Progenitor cell of endocrine pancreas (in vitro differentiated cells): ENCODE measurements at places on chromosomes 7 and 10.

DNA sequence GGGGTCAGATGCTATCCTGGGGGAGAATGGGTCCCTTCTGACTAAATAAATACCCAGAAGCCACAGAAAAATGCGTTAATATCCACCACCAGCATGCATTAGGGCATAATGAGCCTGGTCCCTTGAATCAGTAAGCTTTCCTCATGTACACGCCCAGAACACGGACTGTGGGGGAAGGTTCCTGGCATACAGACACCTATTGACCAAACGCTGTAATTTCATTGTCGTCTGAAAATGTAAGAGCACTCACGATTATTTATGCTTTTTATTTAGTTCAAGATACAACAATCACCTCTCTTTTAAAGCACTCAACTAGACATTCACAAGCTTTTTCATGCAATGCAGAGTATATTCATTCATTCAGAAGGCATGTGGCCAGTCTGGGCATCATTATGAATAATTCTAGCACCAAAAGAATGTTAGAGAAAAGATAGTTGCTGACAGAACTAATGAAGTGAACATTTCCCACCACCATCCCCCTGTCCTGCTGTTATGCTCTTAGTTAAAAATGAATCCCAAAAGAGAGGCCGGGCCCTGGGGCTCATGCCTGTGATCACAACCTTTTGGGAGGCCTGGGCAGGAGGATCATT lies 101.0 kb downstream of the SVIL start:
- DNase-seq: no peak

- no peak for DNase-seq
Measured at GRCh38 chr7:158289231-158289630, 298.4 kb downstream of the PTPRN2 start.

DNA sequence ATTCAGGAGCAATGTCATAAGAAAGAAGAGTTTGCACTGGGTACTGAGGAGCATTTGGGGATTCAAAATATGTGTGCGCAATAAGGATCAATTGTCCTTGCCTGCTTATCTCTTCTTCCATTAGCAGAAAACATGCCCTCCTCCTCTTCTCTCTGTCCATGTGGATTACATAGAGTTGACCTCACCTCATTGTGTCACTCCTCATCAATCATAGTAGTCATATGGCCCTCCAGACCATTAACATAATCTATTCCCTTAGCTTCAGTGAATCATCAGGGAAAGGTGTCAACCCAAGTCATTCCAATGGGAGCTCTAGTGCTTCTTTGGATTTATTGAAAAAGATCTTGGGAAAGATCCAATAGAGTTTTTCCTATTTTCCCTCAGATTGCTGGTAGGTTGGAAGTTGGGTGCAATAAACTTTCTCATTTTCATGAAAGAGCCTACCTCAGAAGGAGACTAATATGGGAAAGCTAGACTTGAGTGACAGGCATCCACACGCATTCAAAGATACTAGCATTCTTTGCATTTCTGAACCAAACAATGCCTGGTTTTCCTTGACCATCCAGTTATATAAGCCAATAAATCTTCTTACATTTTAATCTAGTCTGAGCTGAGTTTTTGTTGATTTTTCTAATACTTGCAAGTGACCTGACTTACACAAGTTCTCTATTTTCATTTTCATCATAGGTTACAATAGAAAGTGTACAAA lies 71.5 kb upstream of the FAM13C start:
- DNase-seq: no peak

- no peak for DNase-seq
Measured at GRCh38 chr7:15837306-15837950, 150.9 kb upstream of the MEOX2 start.

DNA sequence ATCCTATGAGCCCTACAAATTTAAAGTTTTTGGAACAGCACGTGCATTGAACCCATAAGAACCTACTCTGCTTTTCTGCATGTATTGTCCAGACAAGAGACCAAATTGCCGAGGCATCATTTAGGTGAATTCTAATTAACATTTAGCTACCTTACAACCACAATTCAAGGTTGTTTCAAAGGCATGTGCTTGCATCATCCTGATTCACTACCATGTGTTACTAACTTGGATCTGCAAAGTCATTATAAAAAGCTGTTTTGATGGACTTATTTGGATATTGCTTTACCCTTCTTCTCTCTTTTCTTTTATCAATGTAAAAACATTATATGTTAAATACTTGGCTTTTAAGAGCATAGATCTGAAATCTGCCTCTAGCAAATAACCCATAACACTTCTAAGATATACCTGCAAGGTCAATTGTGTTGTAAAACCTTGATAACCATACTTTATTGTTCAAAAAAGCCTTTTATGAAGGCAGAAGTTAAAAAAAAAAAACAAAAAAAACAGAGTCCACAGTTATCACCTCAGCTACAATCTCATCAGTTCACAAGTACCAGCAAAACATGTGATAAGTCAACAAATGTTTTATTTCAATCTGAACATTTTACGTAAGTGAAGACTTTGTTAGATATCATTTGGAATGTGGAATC lies 51.9 kb downstream of the CFTR start:
- DNase-seq: no peak

- DNase-seq: no peak
Measured at GRCh38 chr7:73721377-73721817, 1.9 kb upstream of the STX1A start.

GRCh38 chr7:6158424-6159096 lies 113.9 kb downstream of the CYTH3 start:
- DNase-seq: no peak

DNA sequence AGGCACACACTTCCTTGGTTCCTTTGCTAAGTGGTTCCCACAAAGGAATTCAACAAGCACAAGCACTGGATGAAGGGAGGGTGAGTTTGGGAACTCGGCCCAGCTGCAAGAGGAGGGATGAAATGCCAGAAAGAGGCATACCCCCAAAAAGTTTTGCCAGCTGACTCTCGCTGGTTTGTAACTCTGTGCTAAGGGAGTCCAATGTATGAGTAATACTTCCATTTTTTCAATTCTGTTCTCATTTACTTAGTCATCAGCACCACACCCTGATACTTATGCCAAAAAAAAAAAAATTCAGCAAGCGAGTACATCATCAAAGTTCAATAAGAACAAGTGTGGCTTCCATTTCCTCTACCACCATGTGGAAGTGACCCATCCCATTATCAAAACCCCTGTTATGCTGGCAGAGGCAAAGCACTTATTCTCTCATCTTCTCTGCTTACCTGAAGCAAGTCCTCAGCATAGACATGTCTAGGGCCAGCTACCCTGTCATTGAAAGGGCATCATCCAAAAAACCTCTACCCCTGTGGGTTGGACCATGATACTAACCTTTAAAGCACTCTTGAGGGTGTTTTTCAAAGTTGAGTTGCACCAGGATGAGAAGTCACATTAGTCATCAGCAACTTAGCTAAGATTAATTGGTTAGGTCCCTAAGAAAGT lies 6.9 kb upstream of the HYCC1 start:
- no peak for DNase-seq

DNA sequence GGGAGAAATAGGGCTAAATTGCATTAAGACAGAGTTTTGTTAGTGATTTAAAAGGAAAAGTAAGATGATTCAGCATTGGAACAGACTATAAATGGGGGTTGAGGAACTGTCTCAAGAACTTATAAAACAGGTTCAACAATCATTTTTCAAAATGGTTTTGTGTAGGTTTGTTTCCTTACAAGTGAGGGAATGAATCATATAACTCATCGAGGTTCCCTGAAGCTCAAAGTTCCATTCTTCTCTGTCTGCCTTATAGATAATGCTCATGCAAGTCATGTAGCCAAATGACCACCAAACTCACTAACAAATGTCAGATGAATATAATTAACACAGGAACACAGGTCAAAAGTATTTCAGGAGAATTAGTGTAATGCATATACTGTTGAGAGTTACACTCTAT lies 27.7 kb downstream of the ADAM22 start:
- no peak for DNase-seq

- DNase-seq: no peak
Measured at GRCh38 chr7:7956531-7957128, 12.0 kb upstream of the GLCCI1 start.

GRCh38 chr10:118204292-118204943 lies 137.7 kb downstream of the FAM204A start:
- DNase-seq: no peak
